ENCODE measurements at places on chromosomes 1 and 21.

GRCh38 chr1:182338806-182339370, 52.7 kb downstream of the GLUL start:
- no peak for DNase-seq

DNA sequence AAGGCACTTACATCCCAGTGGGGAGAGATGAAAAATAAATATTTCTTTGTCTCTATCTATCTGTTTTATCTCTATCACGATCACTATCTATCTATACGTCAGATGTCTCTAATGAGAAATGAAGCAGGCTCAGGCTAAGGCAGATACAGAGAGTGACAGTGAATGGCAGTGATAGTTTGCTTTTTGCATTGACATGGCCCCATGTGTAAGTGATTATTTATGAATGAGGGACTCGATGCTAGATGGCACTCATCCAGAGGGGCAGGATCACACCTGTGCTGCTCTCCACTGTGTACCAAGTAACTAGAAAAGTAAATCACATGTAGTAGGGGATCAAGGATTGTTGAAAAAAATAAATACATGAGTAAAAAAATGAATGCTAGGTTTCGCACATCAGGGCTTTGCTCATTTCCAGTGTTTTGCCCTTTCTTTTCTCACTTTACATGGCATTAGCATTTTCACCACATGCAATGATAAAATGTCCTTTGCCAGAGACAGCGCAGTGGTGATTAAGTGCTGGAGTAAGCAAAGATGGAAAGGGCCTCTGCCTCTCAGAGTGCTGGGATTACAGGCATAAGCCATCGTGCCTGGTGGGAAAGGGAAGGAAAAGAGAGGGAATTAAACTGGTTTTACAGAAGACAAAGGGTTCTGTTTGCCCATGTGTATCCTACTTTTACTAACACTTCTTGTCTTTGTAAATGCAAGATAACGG, 16.5 kb downstream of the TBX19 start:
- DNase-seq = no peak

DNA sequence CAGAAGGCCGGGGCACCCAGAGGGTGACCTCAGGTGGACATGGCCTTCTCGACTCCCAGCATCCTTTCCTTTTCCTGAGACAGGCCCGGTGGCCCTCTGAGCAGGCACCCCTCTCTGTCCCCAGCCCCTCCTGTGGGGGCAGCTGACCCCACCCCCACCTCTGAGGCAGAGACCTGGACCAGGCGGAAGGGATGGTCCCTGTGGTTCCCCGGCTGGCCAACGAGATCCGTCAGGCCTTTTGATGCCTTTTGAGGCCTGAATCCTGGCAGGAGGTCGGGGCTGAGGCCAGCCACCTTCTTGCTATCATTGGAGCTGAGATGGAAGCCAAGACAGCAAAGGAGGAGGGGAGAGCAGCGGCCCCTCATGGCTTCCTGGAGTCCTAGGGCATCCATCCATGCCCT, 50.2 kb upstream of the ACTRT2 start:
- no peak for DNase-seq

GRCh38 chr1:185318431-185319138, 1.5 kb upstream of the IVNS1ABP start:
- DNase-seq = no peak

DNA sequence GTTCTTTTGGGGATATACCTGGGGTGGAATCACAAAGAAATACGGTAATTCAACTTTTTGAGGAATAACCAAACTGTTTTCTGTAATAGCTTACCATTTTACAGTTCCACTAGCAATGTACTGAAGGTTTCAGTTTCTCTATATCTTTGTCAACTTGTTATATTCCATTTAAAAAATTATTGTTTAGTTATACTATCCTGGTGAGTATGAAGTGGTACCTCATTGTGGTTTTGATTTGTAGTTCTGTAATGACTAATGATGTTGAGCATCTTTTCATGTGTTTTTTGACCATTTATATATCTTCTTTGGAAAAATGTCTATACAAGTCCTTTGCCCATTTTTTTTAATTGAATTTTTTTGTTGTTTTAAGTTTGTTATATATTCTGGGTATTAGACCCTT, 39.4 kb downstream of the MAST2 start:
- no peak for DNase-seq

DNA sequence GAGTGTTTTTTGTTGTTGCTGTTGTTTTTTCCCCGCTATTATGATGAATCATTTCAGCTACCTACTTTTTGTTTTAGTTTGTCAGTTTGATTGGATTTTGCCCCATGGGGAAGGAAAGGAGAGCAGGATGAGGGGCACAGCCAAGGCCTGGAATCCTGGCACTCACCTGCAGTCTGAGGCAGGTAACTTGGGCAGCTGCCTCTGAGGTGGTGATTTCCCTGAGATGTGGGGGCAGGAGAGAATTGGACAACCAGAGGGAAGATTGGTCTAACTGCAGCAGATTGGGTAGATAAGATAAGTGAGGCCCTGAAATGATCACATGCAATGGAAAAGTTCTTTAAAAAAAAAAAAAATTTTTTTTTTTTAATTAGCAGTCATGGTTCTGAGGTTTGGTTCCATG, 1.5 kb upstream of the LAX1 start:
- no peak for DNase-seq

GRCh38 chr1:93623875-93624274, 57.8 kb downstream of the BCAR3 start:
- no peak for DNase-seq

- DNase-seq = no peak
Measured at GRCh38 chr1:118013336-118013735, 83.8 kb downstream of the WDR3 start.

- DNase-seq = no peak
Measured at GRCh38 chr1:227901906-227902640, 45.7 kb downstream of the WNT9A start.

Data from activated CD4-positive, alpha-beta T cell treated with anti-CD3 and anti-CD28 coated beads, Interleukin-2, amount 50 U/mL, for 24 hours (primary cell).